EH (cell line): ENCODE measurements at places on chromosomes 7 and 10.

DNA sequence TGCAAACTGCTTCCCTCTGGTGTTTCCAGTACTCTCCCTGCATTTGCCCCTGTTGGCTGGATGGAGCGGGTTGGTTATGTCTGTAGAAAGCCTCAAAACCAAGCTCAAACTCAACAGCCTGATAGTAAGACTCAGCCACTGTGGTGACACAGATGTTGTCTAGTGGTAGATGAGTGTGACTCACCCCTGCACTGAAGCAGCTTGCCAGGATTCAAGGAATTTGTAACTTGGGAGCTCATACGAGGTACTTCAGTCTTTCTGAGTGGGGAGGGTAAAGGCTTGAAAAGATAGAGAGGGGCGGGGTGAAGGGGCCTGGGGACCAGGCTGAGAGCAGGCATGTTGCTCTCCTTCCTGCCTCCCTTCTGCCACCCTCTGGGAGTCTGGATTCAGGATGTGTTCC is 22.9 kb upstream of the AQP1 start:
- peak; percentile 90 for DNase-seq

DNA sequence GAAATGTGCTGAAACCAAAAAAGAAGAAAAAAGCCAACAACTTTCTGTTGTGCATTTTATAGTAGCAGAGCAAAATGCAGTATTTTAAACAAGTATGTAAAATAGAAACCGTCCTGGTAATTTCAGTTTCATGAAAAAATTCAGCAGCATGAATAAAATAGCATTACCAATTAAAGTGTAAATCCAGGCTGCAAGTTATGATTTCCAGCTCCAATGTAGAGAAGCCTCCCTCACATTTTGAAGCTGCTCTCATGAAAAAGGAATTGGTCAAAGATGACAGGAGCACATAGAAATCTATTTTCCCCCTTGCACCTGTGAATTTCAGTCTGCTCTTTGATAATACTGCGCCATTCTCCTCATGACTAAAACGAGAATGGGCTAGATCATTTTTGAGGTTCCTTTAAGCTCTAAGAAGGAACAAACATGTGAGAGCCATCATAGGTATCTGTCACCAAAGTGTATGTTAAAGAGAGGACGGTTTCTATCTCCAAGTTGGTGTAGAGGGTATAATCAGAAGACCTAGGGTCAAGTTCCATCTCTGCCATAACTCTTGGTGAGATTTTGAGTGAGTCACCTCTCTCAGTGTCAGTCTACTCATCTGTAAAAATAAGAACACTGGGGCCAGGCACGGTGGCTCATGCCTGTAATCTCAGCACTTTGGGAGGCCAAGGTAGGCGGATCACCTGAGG is 107.5 kb downstream of the MTPAP start:
- DNase-seq: no peak

DNA sequence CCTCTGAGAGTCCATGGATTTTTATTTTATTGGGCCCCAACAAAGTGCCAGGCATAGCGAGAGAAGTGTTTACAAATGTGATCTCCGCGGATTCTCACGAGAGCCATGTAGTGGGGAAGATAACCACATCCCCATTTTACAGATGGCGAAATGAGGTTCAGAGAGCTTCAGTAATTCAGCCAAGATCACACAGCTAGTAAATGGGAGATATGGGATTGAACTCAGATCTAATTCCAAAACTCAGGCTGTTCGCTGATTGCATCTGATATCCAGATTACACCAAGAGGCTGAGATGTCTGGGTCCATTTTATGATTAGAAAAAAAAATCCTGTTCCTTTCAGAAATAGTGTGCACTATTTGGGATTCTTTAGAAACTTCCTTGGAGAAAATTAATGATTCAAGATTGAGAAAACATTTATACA is 1.3 kb downstream of the FAS start:
- no peak for DNase-seq

GRCh38 chr7:93146472-93147141 is 1.6 kb downstream of the SAMD9L start:
- DNase-seq: no peak

DNA sequence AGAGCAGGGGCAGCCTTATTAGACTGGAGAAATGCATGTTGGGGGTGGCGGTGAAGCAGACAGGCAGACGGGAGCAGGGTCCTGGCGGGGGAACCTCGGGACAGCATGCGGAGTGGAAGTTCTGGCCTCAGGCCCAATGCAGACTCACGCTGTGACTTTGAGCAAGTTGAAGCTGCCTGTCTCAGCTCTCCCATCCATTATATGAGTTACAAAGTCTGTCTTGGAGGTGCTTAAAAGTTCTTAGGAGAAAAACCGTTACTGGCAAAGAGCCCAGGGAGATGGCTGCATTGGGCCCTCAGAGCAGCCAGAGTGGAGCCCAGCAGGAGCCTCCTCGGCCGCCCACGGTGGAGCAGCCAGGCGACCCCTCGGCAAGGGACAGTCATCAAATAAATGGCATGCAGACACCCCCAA is 509.5 kb downstream of the PLXNA4 start:
- peak; percentile 64 for DNase-seq

DNA sequence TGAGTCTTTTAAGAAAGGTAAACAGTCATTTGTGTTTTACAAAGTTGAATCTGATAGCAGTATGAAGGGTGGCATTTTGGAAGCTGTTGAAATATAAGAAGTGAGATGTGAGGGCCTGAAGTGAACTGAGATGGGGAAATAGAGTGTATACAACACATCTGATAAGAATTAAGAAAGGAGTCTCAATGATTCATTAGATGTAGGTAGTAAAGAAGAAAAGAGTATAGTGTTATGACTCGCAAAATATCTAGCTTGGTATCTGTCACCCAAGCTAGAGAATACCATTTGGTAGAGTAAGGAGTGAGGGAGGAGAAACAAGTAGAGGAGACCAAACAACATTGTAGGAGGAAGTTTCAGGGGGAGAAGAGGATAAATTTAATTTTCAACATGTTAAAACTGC is 5.3 kb downstream of the PTPN12 start:
- DNase-seq: peak; percentile 42

- peak; percentile 12 for DNase-seq
Observed at GRCh38 chr10:36888925-36889573, 236.3 kb upstream of the ANKRD30A start.

DNA sequence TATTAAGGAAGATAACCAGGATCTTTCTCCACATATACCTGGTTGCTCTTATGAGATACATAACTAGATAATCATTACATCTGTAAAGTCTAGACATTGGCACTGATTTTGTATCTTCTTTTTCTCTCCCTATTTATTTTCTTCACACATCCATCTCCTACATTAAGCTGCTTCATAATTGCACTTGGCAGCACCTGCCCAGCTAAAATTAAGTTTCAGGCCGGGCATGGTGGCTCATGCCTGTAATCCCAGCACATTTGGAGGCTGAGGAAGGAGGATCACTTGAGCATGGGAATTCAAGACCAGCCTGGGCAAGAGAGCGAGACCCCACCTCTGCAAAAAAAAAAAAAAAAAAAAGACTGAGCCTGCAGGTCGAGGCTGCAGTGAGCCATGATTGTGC is 22.3 kb upstream of the AKR1B1 start:
- DNase-seq: no peak

DNA sequence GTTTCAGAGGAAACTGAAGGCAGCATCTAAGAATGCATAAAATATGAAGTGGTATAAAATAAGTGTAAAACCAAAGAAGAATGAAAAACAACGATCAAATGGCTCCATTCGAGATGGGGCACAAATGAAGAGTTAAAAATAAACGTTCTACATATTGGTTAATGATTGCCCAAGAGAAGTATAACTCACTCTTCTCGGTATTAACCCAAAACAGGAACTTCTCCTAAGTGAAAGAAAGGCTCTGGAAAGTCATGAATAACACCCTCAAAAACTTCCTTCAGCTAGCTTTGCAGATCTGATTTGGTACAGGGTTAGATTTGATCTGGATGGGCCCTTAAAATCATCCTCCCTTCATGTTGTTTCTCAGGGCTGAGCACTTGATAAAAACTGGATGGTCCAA is 94.3 kb upstream of the ADO start:
- no peak for DNase-seq

DNA sequence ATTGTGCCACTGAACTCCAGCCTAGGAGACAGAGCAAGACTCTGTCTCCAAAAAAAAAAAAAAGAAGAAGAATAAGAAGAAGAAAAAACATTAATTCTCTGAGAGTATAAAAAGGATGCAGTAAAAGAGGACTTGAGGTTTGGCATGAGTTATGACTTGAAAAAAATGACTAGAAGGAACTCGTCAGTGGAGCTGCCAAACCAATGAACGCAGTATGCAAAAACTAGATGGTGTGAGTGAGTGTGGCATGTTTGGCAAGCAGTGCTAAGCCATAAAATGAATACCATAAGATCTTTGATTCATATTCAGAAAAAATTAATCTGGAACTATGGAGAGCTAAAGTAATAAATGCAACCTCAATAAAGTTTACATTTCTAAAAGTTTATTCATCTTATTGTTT is 68.6 kb upstream of the MEOX2 start:
- DNase-seq: peak; percentile 84

DNA sequence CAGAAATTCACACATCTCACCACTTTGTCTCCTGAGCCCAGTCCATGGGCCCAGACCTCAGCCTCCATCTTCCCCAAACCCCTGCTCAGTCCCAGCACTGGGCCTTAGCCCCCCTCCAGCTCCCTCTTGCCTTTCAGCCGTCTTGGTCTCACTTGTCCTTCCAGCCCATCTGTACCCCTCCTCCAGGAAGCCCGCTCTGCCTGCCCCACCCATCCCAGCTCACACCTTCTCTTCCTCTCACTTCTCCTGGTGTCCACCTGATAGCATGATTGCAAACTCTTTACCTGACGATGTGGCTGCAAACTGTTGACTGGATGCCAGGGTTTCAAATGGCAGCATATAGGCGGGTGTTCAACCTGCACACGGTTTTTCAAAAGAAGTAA is 96.6 kb downstream of the RGS10 start:
- DNase-seq: no peak

GRCh38 chr7:39855325-39855674 is 94.8 kb upstream of the CDK13 start:
- DNase-seq: no peak

DNA sequence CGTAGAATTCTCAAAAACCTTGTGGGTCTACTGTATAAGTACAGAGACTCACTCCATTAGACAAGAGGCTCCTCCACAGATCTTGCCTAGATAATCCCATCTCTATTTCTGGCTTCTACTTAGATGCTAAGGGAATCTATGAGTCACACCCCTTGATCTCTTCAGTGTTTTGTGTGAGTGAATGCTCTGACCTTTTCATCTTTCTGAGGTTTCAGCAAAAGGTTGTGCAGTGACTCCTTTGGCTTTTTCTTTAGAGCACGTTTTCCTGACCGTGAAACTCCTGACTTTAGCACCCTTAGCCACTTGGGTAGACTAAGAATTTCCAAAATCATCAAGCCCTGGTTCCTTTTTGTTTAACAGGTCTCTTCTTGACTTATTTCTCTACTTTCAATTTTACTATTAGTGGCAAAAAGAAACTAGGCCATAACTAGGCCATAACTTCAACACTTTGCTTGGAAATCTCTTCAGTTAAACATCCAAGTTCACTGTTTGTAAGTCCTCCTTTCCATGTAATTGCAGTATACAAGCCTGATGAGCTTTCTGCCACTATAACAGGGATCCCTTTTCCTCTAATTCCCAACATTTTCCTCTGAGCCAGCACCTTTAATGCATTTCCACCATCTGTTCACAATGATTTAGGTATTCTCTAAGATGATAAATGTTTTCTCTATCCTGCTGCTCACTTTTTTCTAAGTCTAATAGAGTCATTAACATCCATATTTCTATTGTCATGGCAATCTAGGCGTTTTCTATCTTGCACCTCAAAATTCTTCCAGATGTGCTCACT is 19.4 kb downstream of the COPG2 start:
- DNase-seq: peak; percentile 81

- DNase-seq: no peak
Observed at GRCh38 chr10:124362568-124362967, 56.2 kb downstream of the OAT start.

- DNase-seq: peak; percentile 46
Observed at GRCh38 chr10:96334616-96335526, 23.9 kb downstream of the OPALIN start.

- DNase-seq: peak; percentile 84
Observed at GRCh38 chr10:117007080-117007479, 2.1 kb upstream of the SHTN1 start.

- DNase-seq: no peak
Observed at GRCh38 chr10:107865691-107866090, 701.2 kb upstream of the SORCS1 start.

DNA sequence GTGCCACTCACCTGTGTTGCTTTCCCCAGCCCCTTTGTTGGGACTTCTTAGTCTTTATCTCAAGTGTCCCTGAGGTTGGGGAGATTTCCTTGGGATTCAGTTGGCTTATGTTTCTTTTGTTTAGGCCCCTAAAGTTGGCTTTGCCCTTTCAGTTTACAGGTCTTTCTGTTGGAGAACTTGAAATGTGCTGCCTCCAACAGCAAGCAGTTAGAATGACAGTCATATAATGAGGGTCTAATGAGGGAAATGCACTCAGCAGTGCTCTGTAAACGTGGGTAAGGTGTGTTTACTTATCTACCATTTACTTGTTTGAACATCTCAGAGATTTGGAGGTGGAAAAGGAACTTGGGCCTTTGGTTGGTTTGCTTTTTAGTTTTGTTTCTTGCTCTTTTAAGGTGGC is 191.4 kb upstream of the STK17A start:
- no peak for DNase-seq

DNA sequence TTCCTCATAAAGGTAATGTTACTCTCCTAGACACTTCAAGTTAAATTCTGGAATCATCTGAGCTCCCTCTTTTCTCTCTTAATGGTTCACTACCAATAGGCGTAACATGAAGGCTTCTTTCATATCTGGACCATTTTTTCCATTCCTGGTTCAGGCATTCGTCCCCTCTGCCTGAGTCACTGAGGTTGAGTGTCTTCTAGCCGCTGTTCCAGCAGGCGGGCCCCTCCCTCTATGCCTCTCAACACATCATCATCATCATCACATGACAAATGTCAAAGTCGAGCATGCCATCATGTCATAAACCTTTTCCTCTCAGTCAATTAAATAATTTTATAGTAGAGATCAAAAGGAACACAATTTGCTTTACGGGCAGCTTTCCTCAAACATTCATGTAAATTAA is 168.9 kb upstream of the ASAH2 start:
- DNase-seq: no peak

GRCh38 chr7:31734456-31734855 is 47.4 kb downstream of the PPP1R17 start:
- peak; percentile 85 for DNase-seq

GRCh38 chr10:18472977-18473376 is 178.4 kb downstream of the NSUN6 start:
- DNase-seq: no peak

DNA sequence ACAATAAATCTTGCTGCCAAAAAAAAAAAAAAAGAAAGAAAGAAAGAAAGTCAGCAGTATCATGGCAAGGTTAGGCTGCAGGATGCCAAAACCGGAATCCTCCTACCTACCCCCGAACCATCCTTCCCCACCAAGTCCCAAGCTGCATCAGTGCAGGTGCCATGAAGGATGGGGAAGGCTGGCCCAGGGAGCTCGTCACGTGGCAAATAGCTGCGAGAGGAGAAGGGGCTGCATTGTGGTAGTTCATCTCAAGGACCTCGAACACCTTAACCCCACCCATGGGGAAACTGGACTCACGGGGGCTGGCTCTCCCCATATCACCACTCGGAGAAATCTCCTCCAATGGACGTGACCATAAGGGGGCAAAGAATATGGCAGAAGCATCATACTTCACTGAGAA is 86.2 kb downstream of the TACC2 start:
- DNase-seq: no peak

GRCh38 chr10:51707821-51708424 is 8.5 kb upstream of the CSTF2T start:
- DNase-seq: no peak

- DNase-seq: no peak
Observed at GRCh38 chr7:49229246-49229645, 304.9 kb downstream of the CDC14C start.

GRCh38 chr10:11712744-11713143 is 29.4 kb upstream of the ECHDC3 start:
- no peak for DNase-seq
